ENCODE measurements at places on chromosomes 12 and 14.

GRCh38 chr12:57539-57938 lies 9.0 kb upstream of the IQSEC3 start:
- no peak for DNase-seq

DNA sequence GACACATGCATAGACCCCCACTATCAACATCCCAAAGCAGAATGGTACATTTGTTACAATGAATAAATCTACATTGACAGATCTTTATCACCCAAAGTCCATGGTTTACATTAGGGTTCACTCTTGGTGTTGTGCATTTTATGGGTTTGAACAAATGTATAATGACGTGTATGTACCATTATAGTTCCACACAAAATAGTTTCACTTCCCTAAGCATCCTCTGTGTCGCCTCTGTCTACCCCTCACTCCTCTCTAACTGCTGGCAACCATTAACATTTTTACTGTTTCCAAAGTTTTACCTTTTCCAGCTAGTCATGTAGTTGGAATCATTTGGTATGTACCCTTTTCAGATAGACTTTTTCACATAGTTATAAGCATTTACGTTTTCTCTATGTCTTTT lies 69.5 kb upstream of the LMO3 start:
- DNase-seq = no peak

DNA sequence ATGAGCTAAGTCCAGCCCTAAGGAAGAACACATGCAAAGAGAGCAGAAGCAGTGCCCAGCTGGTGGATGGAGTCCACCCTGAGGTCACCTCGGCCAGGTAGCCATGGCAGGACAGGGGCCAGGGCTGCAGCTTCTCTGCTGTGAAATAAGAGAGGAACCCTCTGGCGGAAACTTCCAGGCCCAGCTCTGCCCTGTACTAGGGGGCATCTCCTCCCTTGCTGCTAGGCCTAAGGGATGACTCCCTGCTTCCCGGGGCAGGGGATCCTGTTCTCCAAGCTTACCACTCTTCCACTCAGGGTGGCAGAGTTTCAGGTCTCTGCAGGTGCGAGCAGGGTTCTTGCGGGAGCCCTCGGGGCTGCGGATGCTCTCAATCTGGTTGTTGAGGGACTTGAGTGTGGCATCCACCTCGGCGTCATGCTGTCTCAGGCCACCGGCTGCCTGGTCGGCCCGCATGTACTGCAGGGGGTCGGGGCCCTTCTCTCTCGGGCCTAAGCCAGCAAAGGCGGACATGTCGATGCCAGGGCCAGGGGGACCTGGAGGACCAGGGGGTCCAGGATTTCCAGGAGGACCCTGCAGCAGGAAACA lies 11.7 kb downstream of the TMEM106C start:
- DNase-seq = no peak

DNA sequence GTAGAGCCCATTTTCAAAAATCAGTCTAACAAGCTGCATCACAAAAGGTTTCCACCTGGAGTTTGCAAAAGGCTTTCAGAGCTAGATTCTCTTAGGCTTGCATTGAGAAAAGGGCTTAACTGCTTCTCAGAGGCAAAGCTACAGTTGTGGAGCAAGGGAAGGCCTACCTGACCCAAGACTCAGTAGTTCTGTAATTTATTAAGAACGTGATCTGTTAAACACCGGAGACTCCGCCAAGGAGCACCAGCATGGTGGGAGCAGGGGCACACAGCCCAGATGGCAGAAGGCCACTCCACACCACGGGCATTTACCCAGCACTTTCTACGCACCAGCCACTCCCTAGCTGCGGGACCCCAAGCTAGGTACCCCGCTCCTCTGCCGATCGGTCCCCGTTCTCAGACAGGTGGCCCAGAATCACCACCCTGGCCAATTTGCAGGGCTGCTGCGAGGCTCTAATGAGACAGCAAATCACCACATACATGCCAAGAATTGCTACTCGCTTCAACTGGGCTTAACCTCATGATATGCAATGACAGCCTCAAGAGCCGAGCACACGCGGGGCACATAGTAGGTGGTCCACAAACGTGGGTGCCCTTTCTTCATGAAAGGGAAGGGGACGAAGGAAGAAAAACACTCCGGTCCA lies 1.5 kb downstream of the ITPK1 start:
- no peak for DNase-seq

GRCh38 chr12:111521801-111522200 lies 77.3 kb downstream of the ATXN2 start:
- DNase-seq = no peak

- no peak for DNase-seq
Observed at GRCh38 chr14:96956464-96957239, 159.5 kb downstream of the VRK1 start.

- DNase-seq = no peak
Observed at GRCh38 chr12:116934908-116935705, 24.4 kb downstream of the FBXW8 start.

DNA sequence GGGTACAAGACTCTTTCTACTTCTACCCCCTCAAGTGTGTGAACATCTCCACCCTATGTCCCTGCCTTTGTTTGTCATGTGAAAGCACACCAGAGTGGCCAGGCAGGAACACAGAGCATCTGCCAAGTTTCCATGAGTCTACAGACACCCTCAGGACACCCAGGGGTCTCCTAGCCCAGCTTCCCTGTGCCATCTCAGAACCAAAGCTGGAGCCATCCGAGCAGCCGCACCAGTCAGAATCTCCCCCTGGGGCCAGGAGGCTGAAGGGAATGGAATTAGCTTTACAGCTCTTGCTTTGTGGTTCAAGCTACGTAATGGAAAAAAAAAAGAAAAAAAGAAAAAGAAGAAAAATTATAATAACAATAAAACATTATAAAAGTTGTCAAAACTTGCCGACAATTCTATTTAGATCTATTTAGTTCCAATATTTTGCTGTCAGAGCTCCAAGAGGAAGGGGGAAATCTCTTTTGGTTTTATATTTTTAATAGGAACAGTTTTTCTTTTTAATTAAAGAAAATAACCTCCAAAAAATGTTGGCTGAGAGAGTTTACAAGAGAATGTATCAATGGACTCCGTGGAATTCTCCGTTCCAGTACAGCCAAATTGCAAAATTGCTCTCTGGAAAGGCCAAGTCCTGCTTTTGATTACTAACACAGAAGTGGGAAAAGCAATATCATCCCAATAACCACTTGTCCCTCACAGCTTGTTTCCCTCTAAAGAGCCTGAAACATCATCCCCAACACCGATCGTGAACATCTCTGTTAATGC lies 37.1 kb downstream of the TBX5 start:
- DNase-seq = no peak

DNA sequence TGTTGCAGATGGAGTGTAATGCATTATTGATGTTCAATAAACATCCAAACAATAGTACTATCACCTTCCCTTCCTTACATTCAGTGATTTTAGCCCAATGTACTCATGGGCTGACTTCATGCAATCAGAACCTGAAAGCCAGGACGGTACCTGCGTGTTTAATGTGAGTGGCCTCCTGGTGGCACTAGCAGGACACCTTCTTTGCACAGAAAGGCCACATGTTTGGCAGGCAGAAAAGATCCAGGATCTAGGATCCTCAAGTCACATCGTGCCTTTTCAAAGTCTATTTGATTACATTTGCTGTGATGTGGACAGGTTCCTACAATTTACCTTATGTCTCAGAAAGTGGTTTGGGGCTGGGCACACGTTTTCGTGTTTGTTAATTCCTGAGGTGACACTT lies 82.9 kb downstream of the NEDD1 start:
- DNase-seq = no peak

- no peak for DNase-seq
Observed at GRCh38 chr12:30862486-30862885, 64.1 kb upstream of the TSPAN11 start.

GRCh38 chr14:86124328-86124727 lies 594.4 kb downstream of the FLRT2 start:
- DNase-seq = no peak

DNA sequence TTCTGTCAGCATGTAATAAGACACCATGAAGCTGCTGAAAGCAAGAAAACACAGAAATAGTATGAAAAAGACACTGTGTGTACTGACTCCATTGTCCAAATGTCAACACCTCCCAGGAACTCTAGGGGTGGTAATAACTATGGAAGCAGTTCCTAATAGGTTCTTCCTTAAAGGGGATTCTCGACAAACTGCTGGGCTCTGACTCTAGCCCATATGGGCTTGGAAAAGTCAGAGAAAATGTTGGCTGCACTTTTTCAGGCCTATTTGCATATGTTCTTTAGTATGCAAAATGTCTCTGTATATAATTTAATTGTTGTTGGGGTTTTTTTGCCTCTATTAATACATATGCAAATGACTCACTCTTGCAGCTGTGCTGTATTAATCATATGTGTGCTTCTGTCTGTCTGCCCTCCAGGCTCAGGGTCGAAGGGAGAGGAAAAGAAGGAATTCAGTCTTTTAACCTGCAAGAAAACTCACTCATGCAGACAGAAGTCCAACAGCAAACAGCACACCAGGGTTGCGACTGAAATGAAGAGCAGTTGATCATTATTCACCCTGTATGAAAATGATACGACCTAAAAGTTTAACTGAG lies 317.6 kb downstream of the SOX5 start:
- no peak for DNase-seq

- DNase-seq = no peak
Observed at GRCh38 chr14:63901434-63902085, 48.8 kb downstream of the SYNE2 start.

GRCh38 chr12:49945394-49946080 lies 5.0 kb upstream of the AQP2 start:
- DNase-seq = peak; percentile 69

DNA sequence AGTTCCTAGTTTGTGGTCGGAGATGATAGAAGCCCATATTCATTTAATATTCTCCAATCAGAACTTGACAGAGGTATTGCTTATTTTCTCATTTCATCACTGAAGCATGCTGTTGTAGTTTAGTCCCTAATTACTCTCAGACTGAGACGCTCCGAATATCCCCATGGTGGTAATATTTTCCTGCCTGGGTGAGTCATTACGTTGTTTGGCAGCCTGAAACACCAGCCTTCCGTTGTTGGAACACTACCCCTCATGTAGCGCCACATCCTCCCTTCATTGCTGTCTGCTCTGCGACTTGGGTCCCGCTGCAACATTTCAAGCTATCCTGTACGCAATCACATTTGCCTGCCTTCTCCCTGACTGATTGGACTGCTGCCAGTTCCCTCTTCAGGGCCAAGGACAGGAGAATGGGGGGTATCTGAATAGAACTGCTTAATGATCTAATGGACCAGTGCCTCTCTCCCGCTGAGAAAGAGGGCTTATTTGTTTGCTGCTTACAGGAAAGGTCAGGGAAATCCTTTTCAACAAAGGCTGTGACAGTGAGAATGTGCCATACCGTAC lies 369.1 kb downstream of the NPAS3 start:
- DNase-seq = no peak

GRCh38 chr14:90408713-90409112 lies 11.9 kb downstream of the CALM1 start:
- DNase-seq = no peak

DNA sequence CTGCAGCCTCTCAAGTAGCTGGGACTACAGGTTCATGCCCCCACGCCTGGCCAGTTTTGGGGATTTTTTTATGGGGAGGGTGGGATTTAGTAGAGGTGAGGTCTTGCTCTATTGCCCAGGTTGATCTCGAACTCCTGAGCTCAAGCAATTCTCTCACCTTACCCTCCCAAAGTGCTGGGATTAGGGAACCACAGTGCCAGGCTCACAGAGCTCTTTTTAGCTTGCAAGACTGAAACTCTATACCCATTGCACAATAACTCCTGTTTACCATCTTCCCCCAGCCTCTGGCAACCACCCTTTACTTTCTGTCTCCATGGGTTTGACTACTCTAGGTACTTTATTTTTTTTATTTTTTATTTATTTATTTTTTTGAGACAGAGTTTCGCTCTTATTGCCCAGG lies 25.7 kb upstream of the CDK17 start:
- no peak for DNase-seq

DNA sequence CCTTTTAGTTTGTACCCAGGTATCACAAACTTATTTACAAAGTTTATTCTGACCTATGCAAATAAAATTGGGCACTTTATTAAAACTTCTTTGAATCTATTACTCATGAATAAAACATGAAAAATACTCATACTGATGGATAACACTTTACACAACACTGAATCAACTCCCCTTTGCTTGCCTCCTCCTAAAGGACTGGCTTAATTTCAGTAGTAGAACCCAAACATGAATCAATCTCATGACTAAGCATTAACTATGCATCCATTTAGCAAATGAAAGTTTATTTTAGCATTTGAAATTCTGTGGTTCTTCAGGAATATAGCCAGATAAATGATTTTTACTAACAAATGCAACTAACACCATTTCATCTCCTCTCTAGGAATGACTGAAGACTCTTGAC lies 32.4 kb downstream of the DENND5B start:
- no peak for DNase-seq

GRCh38 chr12:128992116-128992515 lies 138.8 kb downstream of the GLT1D1 start:
- no peak for DNase-seq

DNA sequence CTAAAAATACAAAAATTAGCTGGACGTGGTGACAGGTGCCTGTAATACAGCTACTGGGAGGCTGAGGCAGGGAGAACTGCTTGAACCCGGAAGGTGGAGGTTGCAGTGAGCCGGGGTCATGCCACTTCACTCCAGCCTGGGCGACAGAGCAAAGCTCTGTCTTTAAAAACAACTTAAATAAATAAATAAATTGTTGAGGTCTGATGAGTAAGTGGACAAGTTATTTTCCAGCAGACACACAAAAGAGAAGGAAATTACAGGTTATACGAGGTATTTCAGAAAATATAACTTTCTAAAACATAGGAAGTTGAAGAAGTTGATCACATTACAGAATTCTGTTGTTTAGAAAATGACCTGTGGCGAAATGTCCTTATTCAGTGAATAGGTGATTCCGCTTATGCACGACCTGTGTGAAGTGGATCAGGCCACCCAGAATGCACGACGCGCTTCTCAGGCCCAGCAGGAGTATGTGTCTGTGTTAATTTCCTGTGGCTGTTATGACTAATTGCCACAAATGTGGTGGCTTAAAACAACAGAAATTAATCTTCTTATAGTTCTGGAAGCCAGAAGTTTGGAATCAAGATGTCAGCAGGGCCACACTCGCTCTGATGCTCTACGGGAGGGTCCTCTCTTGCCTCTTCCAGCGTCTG lies 38.1 kb downstream of the P2RX7 start:
- DNase-seq = no peak

DNA sequence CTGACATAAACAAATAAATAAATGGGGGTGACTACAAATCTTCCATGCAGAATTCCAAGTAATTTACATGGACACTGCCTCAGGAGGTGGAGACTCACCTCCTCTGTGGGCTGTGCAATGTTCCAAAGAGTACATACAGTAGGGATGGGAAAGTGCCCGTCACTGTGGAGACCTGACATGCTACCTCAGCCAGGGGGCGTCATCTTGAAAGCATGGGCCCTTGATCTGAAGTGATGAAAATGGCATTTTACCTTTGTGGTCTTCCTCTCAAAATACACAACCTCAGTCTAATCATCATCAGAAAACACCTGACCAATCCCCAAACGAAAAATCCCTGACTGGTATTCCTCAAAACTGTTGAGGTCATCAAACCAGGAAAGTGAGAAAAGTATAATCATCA lies 48.4 kb downstream of the ANAPC7 start:
- DNase-seq = no peak

- DNase-seq = no peak
Observed at GRCh38 chr12:10617863-10618262, 4.5 kb upstream of the MAGOHB start.
